Activated CD4-positive, alpha-beta T cell treated with anti-CD3 and anti-CD28 coated beads, Interleukin-2, Interleukin-4, amounts not matched to agents 100 ng/mL and 50 ng/mL, durations not matched to agents 16 hours and 8 hours (primary cell): ENCODE measurements at places on chromosomes 4 and X.

GRCh38 chr4:92825256-92825655, 521.5 kb downstream of the GRID2 start:
- no peak for DNase-seq

GRCh38 chr4:151098979-151099228, 524 bp upstream of the RPS3A start:
- DNase-seq = no peak

DNA sequence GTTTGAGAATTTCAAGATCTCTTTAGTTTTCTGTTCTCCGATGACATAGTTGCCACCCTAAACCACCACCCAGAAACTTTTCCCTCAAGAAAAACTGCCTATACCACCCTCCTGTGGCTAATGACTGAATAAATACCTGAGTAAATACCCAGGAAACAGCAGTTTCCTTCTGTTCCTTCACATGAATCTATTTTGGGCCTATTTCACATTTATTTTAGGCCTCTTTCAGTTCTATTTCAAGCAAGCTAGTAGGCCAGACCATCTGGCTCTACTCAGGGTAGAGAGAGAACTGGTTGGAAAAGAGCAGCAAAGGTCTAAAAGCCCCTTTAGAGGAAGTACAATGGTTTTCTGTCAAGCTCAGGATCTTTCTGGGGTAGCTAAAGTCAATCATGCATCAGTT, 23.4 kb downstream of the ARHGEF9 start:
- DNase-seq = no peak

DNA sequence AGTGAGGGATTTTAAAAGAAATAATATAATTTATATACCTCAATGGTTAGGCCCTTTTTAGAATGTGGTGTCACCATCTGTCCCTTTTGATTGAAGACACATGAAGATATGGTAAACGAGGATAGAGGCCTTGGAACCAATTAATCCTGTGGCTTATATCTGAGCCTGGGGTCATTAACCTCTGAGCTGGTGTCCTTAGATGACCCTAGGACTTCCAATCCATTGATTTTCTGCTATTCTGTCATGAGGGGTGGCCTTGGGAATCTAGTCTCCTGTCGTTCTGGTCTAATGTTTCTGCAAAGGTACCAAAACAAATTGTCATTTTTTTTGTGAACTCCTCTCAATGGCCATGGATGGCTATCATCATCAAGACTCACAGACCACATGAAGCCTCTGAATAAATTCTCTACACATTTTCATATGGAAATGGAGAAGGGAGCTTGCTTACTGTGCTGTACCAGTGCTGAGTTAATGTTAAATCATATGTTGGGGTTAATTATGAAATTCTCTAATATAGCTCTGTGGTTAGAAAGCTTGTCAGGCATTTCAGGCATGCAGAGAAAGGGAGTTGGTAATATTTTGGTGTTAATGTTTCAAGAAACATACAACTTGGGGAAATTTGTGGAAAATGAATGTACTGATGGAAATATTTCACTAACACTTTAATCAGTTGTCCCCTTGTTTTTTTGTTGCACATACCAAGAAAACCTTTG, 204.2 kb upstream of the IL15 start:
- DNase-seq = no peak

DNA sequence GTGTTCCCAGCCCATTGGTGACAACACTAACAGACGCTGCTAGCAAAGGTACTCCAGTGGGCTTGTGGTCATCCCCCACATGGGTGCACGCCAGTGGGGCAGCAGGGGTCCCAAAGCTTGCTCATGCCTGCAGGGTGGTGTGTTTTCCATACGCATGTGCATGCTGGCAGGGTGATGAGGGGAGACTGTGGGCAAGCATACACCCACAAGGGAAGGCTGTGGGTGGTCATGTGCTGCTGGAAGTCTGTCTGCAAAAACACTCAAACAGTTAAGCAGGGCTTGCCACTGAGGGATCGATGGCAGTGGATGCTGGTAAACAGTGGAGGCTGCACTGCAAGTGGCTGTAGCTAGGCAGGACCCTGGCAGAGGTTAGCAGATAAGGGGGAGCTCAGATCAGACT, 79.9 kb downstream of the FAAH2 start:
- DNase-seq = no peak

GRCh38 chr4:53646795-53647194, 55.5 kb upstream of the LNX1 start:
- no peak for DNase-seq

DNA sequence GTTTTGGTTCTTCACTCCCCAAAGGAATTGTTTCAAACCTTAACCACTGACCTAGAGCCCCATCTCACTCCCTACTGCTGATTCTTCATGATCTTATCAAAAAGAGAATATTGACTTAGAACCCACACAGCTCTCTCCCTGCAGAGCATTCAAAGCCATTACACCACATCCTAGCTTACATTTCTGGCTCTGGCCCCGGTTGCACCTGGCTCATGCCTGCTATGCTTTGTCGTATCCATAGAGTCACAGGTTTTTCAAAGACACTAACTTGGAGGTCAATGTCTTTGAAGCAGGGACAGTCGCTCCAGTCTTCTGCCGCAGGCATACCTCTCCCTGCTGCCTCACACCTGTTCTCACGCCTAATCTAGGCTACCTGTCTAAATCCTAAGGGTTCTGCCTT, 42.7 kb upstream of the FGFBP2 start:
- no peak for DNase-seq
